ENCODE measurements at places on chromosomes 2 and 18.

- no peak for DNase-seq
Observed at GRCh38 chr2:179917272-179917671, 55.9 kb upstream of the ZNF385B start.

GRCh38 chr18:52730972-52731619 lies 391.1 kb downstream of the DCC start:
- no peak for DNase-seq

DNA sequence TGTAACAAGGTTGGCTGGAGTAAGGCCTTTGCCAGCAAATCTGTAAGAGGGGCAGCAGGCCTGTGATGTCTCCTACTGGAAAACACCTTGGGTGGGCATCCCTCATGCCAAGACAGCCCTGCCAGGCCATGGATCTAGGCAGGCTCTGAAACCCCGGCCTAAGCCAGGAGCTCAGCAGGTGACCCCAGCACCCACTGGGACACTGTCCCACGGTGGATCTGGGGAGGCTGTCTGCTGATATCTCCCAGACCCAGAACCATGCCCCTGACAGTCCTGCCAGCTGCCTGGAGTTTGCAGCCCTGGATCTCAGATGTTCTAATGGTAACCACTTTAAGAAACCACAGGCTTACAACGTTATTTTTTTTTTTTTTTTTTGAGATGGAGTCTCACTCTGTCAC lies 117.7 kb downstream of the ZNF516 start:
- no peak for DNase-seq

DNA sequence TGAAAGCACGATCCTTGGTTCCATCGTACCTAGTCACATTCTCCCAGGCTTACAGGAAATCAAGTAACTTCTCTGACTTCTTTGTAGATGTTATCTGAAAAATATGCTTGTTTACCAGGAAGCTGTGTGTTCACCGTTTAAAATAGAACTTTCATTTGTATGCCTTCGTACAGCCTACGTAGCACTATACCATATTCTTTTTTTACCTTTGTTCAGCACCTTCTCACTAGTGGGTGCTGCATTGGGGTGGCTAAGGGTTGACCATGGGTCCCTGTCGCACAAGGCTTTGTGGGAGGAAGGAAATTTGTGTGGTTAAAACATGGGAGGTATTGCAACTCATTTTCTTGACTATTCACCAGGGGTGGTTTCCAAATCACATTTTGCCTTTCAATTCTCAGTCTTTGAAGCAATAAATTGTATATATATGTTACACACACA lies 16.6 kb downstream of the MALT1 start:
- no peak for DNase-seq

DNA sequence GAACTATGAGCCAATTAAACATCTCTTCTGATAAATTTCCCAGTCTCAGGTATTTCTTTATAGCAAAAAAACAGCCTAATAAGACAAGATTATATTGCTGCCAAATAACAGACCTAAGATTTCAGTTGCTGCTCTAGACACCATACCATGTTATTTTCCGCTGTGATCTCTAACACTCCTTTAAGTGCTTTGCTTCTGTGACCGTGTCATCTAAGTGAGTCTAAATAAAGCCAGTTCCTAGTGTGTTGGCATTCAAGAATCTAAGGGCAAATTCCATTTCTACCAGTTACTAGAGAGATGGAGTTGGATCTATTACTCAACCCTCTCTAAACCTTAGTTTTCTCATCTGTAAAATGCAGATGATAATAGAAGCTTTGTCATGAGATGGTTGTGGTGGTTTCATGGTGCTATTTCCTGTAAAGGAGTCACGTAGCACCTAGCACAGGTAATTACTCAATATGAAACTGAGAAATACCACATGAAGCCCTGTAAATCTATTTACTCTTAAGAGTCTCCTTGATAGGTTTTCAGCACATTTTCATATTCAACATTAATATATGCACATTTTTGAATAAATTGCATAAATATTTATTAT lies 40.5 kb downstream of the SPHKAP start:
- no peak for DNase-seq

Data from NCI-H2081 (cell line).